ENCODE measurements at places on chromosomes 4 and X.

GRCh38 chr4:67550451-67550850 lies 5.1 kb upstream of the CENPC start:
- DNase-seq = no peak

- DNase-seq = no peak
These were observed 35.0 kb upstream of the DKK2 start for GRCh38 chr4:107071108-107071507.

DNA sequence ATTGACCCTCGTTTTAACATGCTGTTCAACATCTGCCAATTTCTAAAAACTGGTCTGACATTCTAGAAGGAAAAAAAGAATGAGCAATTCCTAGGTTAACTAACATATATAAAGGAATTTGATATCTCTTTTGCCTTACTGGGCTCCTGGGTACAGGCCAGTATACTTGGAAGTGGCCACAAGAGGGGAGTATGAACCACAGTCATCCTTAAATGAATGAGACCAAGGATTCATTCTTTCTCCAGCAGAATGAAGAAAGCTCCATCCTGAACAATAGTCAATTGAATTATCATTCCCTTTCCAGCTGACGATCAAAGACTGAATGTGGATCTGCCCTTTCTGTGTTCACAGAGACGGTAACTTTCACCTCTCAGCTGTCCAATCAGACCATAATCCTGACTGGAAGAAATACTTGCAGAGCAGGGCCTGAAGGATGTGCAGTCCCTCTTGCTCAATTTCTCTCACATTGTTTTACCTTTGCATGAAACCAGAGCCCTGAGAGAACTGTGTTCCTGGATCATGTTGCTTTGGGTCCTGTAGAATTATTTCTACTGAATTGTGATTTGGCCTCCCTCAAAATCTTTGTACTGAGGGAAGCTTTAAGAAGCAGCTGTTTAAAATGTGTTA lies 14.8 kb upstream of the SPARCL1 start:
- DNase-seq = no peak

DNA sequence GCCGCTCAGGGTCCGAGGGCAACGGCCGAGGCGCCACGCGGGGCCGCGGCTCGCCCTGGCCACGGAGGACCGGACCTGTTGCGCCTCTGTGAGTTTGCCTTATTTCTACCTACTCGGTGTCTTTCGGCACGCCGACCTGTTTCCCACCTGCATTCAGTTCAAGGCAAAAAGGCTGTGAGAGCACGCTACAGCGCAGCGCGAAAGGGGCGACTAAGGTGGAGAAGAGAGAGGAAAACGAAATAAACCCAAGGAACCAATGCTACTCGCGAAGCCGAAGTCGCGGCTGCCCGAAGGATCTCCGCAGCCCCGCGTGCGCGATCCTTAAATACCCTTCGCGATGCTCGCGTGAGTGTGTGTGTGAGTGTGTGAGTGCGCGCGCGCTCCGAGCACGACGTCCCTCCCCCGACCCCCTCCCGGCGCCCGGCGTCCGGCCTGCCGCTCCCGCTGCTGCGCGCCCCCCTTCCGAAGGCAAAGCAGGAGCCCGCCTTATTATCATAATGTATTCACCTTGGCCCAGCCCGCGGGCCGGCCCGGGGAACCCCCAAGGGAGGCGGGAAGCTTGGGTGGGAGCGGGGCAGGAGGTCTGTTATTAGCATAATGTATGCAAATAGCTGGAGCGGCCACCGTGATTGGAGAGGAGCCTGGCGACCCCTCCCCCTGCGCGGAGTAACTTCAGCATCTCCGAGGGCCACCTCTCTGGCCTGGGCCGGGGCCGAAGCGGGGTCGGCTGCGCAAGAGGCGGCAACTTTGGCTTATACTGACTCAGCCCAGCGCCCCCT lies at the start of gene COL25A1:
TSS of gene COL25A1 (minus strand) at position 298 of the 779 bp plus-strand sequence.
- DNase-seq = peak; percentile 9

GRCh38 chr4:31974490-31975002 lies 1254.4 kb downstream of the PCDH7 start:
- DNase-seq = no peak

DNA sequence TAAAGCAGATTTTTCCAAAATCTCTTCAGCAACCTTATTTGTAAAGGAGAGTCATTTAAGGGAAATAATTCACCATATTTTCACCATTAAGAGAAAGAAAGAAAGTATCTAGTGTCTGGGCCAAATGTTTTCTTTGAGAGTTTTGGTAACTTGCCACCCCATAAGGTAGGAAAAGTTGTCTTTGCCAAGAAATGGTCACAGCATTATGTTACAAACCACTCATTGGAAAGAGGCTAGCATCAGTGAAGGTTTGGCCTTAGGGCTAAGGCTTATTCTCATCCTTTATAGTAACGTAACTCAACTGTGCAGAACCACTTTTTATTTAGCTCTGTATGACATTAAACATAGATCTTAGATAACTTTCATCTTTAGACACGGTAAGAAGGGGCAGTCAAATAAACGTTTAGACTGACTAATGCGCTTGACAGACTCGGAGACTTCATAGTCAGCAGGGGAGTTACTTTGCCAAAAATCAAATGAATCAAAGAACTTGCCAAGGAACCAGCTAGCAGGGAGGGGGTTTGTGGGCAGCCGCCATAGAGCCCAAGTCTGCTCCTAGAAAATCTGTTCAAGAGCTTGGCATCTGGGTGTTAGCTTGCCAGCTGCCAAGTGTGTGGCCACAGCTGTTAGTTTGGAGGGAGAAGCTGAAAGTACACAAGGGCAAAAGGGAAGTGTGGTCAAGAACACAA lies 182.8 kb upstream of the GRID2 start:
- no peak for DNase-seq

GRCh38 chrX:107374132-107374531 lies 75.3 kb upstream of the FRMPD3 start:
- no peak for DNase-seq

DNA sequence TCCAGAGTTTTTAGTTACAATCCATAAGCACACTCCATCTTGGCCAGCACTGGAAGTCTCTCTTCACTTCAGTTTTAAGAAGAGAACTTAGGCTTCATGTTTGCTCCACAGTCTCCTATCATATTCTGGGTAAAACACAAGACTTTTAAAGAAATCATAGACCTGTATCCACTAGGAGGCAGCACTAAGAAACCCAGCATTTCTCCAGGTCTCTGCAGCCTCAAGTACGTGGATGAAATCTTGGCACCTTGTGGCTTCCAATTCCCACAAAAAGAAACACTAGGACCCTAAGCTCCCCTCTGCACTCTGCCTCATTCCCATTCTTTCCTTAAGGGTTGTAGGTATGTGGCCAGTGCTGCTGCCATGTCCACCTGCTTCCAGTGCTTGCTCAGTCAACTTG lies 367.3 kb upstream of the CASK start:
- DNase-seq = no peak

- DNase-seq = no peak
These were observed 70.9 kb downstream of the NDST4 start for GRCh38 chr4:115042496-115042895.

GRCh38 chr4:59122626-59123025 lies 2012.4 kb upstream of the IGFBP7 start:
- no peak for DNase-seq

DNA sequence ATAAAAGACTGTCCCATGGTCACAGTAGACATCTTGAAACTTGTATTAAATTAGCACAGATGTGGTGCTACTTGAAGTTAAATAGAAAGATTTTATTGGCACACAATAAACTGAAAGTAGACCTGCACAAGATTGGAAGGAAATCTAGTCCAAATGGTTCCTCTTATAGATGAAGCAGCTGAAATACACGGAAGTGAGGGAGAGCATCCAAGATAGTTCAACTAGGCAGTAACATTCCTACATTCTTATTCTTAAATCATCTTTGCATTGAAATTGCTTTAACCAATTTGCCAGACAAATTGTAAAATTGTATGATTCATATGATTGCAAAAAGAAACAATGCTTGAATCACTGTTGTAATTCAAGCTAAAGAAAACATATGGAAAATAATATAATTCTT lies 87.6 kb upstream of the VCX3B start:
- DNase-seq = no peak
